ENCODE measurements at places on chromosomes 12 and 14.

GRCh38 chr14:33781236-33781635, 169.6 kb downstream of the EGLN3 start:
- DNase-seq, result no peak

GRCh38 chr14:74362361-74362915, 14.2 kb downstream of the VRTN start:
- peak; percentile 87 for DNase-seq

- DNase-seq, result no peak
Observed at GRCh38 chr12:95516757-95517156, 34.5 kb downstream of the USP44 start.

- DNase-seq, result no peak
Observed at GRCh38 chr14:58167057-58167456, 15.0 kb upstream of the ARMH4 start.

GRCh38 chr12:77572371-77572770, 258.3 kb upstream of the NAV3 start:
- no peak for DNase-seq

DNA sequence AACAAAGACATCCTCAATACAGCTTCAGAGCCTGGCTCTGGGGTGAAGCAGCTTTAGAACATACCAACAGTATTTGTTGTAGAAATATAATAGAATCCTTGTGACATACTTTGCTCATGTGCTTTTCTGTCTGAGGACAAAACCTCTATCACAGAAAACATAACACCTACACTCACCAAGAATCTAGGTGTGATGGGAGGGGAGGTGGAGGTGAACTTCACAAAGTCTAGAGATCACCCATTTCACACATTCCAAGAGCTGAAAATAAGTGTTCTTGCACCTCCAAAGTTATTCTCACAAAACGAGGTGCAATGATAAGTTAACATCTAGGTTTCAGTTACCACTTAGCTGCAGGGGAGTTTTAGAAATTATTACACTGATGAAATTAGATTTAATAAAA, 32.7 kb upstream of the BTG1 start:
- no peak for DNase-seq

DNA sequence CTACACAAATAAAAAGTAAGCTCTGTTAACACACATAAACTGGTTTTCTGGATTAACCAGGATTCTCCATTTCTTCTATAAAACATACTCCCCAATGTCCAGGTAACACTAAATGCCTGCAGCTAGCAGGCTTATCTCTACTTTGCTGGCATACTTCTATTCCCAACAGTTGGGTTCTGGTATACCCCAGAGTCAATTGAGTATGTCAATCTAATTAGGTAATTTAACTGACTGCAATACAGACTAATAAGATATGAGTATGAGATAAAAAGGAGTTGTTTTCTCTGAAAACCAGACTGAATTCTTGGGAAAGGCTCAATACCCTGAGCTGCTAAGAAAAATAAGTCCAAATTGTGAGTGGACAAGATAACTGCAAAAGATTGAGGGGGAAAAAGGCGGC, 9.4 kb upstream of the NT5DC3 start:
- no peak for DNase-seq

GRCh38 chr14:91873471-91874415, 6.4 kb upstream of the TC2N start:
- DNase-seq, result peak; percentile 60

- no peak for DNase-seq
Observed at GRCh38 chr14:61593330-61593729, 102.0 kb upstream of the HIF1A start.

DNA sequence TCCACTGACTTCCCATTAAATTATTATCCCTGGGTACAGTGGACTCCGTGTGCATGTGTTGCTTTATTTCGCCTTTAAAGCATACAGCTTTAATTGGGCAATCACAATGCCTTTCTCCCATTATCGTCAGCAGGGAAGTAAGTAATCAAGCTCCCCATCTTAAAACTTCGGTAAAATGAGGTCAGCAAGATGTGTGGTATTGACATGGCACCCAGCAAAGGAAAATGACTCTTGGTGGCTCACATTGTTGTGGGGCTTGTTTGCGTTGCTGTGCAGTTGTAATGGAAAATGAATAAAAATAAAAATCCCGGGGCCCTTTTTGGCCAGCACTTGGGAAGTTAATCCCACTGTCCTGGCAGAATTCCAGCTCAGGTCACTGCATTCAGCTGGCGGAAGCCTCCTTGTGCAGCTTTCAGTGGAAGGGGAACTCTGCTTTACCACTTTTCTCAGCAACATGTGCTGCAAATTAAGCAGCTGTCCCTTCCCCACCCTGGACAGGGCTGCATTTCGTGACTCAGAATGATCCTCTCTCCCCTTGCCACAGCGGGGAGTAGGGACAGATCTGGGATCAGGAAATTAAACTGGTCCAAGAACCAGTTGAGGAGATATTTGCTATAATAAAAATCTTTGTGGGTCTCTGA, 13.9 kb upstream of the ATP2A2 start:
- DNase-seq, result no peak

GRCh38 chr12:123057513-123058265, 77.2 kb downstream of the ARL6IP4 start:
- DNase-seq, result no peak

GRCh38 chr14:104935955-104936354, 11.3 kb downstream of the PLD4 start:
- DNase-seq, result peak; percentile 9

DNA sequence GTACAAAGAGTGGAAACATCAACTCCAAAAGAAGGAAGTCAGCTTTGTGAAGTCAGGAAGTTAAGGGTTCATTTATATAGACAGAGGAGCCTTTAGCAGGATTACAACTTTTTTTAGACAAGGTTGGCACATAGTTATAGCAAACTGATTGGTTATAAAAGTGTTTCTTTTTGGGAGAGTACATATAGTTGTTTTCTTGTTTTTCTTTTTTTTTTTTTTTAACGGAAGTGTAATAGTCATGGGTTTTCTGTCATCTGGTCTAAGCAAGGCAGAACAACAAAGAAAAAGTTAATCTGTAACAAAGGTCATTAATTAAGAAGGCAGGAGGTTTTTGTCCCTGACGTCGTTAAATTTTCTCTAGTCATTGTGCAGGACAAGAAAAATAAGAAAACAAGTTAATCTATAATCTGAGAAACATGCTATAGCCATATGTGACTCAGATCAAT, 13.0 kb upstream of the MFAP5 start:
- no peak for DNase-seq

- DNase-seq, result no peak
Observed at GRCh38 chr14:42143114-42143513, 536.4 kb downstream of the LRFN5 start.

DNA sequence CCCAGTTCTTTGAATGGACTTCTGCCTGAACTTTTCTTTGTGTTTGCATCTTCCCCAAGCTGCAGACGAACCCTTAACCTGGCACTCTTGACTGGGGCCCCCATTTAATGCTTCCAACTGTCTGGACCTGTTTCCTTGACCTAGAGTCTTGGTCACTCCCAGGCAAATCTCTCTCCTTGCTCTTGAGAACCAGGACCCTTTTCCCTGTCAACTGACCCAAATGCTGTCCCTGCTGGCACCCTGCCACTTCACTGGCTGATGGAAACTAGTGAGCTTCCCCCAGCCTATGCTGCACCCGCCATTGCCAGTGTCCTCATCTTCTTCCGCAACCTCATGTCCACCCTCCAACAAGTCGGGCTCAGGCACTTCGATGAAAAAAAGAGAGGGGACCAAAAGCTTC, 79.5 kb downstream of the PRIMA1 start:
- no peak for DNase-seq

GRCh38 chr12:28629691-28630090, 439.4 kb downstream of the CCDC91 start:
- no peak for DNase-seq

DNA sequence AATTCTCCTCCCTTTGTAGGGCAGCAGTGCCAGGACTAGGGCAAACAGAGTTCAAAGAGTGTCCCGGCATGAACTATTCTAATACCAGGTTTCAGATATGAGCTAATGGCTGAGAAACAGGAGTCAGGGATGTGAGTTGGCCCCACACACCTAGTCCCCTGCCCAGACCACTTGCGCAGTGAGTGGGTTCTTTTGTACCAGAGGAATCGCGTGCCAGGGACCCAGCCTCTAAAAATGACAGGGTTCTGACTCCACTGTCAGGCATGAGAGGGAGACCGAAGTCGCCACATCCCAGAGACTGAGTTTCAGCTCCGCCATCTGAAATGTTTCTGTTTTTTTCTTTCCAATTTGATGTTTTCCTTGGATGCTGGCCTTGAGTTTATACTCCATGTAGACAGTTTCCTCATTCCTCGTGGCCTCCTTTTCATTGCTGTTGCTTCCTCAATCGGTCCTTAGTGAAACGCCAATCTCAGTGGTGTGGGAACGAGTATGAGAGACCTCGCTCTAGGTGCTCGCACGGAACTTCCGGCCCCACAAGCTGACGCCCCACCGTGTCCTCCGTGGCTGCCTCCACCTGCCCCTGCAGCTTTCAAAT, 31.5 kb downstream of the FBXL14 start:
- no peak for DNase-seq

DNA sequence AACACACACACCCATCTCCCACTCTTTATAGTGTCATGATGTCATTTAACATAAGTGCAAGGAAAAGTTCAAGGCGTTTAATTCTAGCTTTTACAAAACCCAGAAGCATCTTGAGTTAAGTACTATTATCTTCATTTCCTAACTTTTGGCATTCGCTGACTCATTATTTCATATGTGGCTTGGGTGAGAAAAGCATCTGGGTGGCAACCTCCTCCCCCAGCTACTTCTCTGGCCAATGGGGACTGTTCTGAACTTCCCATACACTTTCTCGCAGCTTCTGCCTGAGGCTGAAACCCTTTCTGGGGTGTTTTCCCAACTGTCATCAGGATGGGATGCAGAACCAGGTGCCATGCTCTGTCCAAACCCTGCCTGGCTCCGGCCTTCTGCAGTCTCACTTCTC, 2.8 kb upstream of the MARK3 start:
- no peak for DNase-seq

GRCh38 chr12:124497658-124498057, 69.8 kb downstream of the NCOR2 start:
- DNase-seq, result peak; percentile 83

GRCh38 chr14:23464700-23465099, 4.8 kb upstream of the NGDN start:
- DNase-seq, result no peak

DNA sequence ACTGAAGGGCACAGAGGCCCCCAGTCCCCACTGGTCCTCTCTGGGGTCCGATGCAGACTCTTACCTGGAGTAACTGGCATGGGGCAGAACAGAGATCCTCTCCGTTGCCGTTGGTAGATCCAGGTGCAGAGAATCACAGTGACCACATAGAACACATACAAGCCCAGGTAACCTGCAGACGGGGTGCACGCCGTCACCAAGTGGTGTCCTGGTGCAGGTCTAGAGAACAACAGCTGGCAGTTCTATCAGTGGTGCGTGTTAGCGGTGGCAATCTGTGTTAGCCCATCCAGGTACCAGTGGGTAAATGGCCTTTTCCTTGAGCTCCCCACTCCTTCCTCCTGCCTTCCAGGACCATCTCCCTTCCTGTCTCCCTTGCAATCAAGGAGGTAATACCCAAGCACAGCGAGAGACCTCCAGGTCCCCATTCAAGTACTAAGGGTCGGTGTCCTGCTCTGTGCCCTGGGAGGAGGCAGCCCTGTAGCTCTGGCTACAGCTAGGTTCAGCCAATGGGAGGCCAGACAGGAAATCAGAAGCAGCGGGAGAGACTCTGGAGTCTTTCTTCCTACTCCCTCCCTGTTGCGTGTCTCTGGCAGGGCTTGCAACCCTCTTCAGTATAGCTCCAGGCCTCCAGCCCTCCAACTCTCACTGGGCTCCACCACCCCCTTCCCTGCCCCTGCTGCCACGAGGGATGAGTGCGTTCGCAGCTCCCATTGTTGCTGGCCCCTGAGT, 15.8 kb downstream of the SLC8B1 start:
- no peak for DNase-seq

GRCh38 chr12:93429852-93430251, 11.9 kb downstream of the UBE2N start:
- DNase-seq, result no peak

- no peak for DNase-seq
Observed at GRCh38 chr14:59998564-59998963, 78.6 kb downstream of the LRRC9 start.

- no peak for DNase-seq
Observed at GRCh38 chr12:1932264-1932777, 13.9 kb upstream of the CACNA2D4 start.

- DNase-seq, result no peak
Observed at GRCh38 chr14:103195828-103196615, 72.8 kb downstream of the TNFAIP2 start.

DNA sequence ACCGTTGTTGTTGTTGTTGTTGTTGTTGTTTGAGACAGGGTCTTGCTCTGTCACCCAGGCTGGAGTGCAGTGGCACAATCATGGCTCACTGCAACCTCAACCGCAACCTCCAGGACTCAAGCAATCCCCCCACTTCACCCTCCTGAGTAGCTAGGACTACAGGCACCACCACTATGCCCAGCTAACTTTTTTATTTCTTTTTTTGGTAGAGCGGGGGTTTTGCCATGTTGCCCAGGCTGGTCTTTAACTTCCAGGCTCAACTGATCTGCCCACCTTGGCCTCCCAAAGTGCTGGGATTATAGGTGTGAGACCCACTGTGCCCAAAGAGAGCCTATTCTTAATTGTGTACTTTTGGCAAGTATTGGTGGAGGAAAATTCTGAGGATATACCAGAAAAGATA, 25.7 kb downstream of the MOK start:
- no peak for DNase-seq

GRCh38 chr14:63892265-63892664, 39.5 kb downstream of the SYNE2 start:
- DNase-seq, result no peak

- no peak for DNase-seq
Observed at GRCh38 chr12:131239384-131240094, 285.8 kb downstream of the ADGRD1 start.

GRCh38 chr14:100851586-100851916, 25.6 kb downstream of the MEG3 start:
- peak; percentile 42 for DNase-seq

GRCh38 chr14:67618617-67619063, 1.1 kb upstream of the ARG2 start:
- peak; percentile 26 for DNase-seq

DNA sequence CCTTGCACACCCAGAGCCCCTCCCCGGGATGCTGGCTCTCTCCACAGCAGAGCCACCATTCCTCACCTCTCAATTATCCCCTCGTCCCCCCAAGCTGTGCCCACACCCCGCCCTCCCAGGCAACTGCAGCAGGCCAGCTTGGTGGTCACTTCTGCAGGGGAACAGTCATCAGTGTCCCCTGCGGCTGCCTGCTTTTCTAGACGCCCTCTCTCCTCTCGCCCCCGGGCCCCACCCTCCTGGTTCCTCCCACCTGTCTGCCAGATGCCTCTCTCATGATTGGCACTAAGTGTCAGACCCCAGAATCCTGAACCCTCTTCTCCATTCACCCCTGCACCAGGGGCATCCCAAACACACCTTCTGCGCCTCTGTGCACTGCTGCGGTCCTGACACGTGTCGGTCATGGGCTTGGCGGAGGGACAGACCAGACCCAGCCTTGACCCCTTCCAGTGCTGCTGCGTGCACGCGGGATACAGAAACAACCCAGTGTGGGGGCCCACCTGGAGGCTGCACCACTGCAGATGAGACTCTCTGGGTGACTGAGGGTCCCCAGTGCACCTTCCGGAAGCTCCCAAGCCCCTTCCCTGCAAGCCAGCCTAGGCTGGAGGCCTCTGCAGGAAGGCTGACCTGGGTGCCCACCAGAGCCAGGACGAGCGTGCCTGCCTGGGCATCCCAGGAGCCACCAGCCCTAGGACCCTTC, 99.5 kb downstream of the SETD3 start:
- DNase-seq, result no peak

Measured in pancreas (tissue), 10 donors.